ENCODE measurements at places on chromosomes 2 and 18.

GRCh38 chr2:130949954-130950353 is 113.2 kb downstream of the ARHGEF4 start:
- no peak for DNase-seq

GRCh38 chr2:28153851-28154250 is 238.8 kb upstream of the FOSL2 start:
- no peak for DNase-seq

DNA sequence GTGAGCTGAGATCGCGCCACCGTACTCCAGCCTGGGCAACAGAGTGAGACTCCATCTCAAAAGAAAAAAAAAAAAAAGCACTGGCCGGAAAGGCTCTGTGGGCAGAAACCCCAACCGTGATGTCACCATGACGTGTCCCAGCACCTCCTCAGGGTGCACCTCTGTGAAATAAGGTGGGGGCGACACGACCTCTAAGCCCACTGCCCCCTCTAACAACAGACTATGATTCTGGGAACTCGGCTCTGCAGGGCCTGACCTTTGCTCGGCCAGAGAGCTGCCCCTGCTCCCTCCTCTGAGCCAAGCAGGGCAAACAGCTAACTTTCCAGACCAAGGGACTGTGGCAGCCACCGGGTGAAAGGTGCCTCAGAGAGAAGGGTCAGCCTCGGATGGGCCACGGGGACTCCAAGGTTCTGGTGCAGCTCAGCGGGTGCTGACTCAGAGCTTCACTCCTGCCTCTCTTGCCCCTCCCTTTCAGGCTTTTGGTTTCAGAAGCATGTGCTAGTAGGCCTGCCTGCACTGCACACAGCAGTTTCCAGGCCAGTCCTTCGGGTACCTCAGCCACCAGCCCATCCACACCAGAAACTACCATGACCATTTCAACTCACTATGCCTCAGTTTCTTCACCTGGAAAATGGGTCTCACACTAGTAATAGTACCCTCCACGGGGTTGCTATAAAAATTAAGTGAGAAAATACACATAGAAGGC is 8.0 kb downstream of the TMBIM1 start:
- peak; percentile 75 for DNase-seq

DNA sequence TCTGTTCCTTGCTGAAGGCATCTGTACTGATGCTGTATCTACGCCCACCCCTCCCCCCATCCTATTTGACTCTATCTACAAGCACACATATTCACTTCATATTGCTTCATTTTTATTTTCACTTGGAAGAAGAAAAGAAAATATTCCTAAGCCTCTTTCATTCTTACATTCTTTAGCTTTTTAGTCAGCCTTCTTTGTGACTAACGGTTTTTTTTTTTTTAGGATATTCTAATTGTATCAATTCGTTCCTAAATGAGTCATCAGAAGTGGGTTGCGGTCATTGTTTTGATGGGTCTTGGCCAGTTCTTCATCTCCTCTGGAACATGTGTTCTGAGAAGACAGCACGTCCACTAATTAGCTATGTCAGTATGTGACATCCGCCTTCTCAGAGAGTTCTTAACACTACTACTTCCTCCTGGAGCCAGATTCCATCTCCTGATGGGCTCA is 88.7 kb downstream of the MYO1B start:
- peak; percentile 87 for DNase-seq

GRCh38 chr2:240259924-240260529 is 119.6 kb upstream of the OTOS start:
- DNase-seq, result no peak

- no peak for DNase-seq
Observed at GRCh38 chr18:24928301-24928878, 423.6 kb downstream of the ZNF521 start.

DNA sequence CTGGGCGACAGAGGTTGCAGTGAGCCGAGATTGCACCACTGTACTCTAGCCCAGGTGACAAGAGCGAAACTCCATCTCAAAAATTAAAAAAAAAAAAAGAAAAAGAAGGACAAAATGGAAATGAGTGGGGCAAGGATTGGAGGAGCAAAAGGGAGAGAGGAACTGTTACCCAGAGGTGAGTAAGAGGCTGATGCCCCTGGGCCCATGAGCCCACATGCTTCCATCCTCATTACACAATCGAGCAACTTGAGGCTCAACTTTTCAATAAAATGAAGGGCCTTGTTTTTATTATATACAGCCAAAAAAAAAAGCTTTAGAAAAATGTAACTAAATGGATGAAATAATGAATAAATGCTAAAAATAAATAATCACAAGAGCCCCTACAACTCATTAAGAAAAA is 91.7 kb upstream of the YWHAQ start:
- no peak for DNase-seq

GRCh38 chr2:74735009-74735408 is 81.0 kb downstream of the SEMA4F start:
- DNase-seq, result no peak

GRCh38 chr2:42928692-42929545 is 136.5 kb upstream of the HAAO start:
- DNase-seq, result no peak

DNA sequence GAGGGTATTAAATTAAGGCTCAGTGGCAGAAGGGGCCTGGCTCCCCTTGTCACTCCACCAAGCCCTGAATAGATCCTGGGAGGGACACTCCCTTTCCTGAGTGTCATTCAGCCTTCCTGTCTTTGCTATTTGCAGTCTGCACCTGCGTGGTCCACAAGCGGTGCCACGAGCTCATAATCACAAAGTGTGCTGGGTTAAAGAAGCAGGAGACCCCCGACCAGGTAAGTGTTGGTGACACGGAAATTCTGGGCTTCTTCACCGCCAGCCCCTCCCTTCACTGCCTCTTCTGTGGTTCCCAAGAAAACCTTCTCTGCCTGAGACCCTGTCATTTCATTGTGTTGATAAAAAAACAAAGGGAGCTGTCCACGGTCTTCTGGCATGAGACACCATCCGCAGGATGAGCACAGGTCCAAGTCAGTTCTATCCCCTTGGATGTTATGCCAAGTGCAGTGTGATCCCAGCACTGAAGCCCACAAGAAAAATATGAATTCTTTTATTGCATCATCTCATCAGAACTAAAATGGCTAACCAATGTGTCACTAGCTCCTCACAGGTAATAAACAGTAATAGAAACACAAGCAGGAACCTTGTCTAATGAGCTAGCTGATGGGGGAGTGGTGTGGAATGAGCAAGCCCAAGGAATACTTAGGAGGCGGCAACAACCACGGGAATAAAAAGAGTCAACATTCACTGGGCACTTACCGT is 316.9 kb upstream of the EPAS1 start:
- no peak for DNase-seq

GRCh38 chr2:43460611-43461365 is 135.1 kb downstream of the THADA start:
- no peak for DNase-seq

- no peak for DNase-seq
Observed at GRCh38 chr2:64383016-64383591, 70.9 kb upstream of the LGALSL start.

DNA sequence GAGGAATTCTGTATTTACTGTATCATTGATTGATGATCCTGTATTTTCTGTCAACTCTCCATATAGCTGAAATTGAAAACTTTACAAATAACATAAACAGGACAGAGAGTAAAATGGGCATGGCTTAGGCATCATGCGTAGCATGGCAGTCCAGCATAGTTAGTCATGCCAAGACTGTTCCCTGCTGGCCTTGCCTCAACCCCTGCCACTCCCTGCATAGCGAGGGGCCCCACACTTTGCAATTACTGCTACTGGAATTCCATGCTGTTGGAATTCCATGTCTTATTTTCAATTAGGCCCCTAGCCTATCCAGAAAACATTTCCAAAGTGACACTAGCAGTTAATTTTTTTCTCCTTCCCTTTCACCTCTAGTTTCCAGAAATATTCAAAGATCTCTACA is 15.1 kb upstream of the SOX11 start:
- DNase-seq, result no peak

GRCh38 chr18:50107468-50107977 is 87.4 kb downstream of the MYO5B start:
- DNase-seq, result no peak

GRCh38 chr2:53880756-53881155 is 21.0 kb upstream of the GPR75 start:
- peak; percentile 76 for DNase-seq

GRCh38 chr2:64945973-64946768 is 43.0 kb upstream of the SLC1A4 start:
- DNase-seq, result peak; percentile 37

DNA sequence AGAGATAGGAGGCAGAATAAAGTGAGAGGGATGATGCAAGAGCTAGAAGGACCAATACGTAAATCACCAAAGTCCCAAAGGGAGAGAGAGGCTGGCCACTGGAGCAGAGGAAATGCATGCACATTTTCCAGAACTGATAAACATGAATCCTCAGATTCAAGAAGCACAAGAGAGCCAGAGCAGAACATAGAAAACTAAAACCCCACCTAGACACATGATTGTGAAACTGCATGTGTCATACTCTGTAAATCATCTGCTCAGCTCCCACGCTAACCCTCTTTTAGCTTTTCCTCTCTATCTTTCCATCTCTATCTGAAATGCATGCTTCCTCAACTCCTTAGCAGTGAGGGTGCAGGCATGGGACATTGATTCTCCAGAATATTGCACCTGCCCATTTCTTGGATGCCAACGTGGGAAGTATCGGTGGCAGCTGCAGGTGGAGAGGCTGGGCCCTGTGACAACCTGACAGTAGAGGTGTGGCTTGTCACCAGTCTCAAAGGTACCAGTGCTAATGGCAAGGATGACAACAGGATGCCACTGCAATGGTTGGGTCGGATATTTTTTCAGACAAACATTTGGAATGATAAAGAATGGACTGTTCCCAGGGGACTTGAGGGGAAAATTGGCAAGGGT is 89.3 kb upstream of the OTOS start:
- no peak for DNase-seq

DNA sequence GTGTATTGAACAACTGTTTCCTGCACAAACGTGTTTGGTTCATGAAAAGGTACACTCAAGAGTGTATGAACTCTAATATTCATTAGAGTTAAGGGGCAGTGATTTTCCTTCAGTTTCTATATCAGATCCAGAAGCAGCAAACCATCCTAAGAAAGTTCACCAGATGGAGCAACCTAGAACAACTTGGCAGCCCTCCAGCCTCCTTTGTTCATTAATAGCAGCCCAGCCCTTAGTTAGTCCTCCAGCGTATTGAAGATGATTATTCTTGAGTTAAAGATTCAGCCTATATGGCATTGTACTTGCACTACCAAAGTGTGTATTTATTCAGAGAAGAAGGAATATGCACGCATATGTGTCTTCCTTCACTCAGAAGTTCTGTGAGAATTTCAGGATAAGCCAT is 365.5 kb downstream of the SETBP1 start:
- DNase-seq, result no peak

- DNase-seq, result no peak
Observed at GRCh38 chr2:42087857-42088195, 40.0 kb downstream of the PKDCC start.

DNA sequence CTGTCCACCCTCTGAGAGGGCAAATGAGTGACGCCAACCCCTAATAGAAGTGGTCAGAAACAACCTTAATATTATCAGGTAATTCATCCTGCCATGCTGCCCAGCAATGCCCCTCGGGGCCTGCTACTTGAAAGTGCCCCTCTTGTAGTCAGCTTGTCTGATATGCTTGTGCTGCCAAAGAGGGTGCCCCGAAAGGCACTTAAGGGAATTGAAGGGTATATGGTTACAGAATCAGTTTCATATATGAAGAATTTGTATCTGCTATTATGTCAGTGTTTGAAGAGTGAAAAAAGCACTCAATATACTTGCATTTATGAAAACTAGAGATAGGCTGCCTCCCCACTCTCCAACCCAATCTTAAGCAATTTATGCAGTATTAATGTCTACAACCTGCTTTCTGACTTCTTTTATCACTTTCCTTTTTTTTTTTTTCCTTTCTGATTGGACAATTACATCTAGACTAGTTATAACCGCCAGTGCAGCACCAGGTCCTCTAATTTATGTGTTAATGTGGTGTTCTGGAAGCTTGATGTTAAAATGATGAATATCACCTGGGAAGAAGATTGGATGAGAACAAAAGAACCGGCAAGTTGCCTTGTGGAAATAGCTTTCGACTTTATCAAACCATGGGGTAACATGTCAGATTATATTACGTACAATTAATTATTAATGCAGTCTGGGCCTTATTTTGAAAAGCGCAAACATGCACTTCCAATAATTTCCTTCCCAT is 646.9 kb upstream of the ACVR2A start:
- DNase-seq, result no peak

DNA sequence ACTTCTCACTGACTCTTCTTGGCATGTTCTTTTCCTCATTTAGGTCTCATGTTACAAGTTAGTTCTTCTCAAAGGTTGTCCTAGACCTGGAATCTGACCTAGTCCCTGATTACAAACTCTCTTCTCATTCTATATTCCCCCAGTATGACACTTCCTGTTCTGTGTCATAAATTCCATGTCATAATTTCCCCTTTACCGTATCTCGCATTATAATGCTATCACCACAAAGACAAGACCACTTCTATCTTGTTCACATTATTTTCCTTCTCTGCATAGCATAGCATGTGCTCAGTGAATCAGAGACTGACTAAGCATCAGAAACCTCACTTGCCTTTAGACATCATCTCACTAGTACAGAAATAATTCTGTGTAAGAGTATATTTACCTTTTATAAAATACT is 63.6 kb upstream of the CAVIN2 start:
- DNase-seq, result peak; percentile 31

DNA sequence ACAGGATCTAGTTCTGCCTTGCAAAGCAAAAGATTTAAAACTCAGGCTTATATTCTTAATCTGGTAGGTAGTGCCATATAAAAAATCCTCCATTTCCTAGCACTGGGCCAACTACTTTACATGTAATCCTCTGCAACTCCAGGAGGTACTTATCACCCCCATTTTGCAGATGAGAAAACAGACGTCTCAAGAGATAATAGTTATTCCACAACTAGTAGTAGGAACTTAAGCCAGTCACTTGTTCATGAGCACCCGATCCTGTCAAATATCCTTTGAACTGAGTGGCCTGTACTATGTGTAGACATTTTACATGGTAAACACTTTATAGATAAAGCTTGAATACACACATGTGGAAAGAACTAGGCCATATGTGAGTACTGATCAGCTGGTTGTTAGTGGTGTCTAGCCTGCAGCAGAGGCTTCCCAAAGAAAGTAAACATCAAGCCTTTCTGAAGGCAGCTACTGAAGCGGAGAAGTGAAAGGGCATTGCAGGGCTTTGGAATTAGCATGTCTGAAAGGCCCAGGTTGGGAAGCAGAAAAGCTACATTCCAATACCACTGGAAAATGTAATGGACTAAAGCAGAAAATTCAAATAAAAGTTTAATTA is 48.0 kb downstream of the NAB1 start:
- no peak for DNase-seq

DNA sequence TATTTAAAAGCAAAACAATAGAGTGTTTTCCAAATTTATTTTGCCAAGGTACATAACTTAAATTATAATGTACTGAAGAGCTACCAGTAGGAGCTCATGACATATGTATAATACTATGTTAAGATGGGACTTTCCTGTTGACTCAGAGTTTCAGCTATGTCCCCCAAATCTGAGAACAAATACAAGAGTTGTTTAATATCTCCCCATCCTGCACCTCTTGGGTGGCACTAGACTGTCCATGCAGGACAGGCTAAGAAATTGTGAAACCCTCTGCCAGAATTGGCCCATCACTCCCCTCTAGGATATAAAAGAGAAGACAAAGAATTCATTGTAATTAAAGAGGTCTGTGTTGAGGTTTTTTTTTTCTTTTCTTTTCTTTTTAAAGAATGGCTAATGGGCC is 21.7 kb upstream of the CTAGE1 start:
- no peak for DNase-seq
